ENCODE measurements at places on chromosomes 13 and 19.

DNA sequence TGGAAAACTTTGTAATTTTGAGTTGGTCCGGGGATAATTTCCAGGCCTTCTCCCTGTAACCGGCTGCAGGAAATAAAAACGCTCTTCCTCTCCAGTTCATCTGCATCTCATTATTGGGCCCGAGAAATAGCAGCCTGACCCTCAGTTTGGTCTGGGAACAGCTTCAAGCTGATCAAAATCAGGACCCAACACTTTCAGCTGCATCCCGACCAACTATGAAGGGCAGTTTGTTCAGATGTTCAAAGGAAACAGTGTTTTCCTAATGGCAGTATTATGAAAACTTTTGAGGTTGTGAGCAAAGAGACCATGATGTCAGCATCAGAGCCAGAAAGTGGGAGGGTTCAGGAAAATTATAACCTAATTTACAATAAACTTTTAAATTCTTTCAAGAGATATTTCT is 35.7 kb downstream of the STK24 start:
- no peak for DNase-seq

DNA sequence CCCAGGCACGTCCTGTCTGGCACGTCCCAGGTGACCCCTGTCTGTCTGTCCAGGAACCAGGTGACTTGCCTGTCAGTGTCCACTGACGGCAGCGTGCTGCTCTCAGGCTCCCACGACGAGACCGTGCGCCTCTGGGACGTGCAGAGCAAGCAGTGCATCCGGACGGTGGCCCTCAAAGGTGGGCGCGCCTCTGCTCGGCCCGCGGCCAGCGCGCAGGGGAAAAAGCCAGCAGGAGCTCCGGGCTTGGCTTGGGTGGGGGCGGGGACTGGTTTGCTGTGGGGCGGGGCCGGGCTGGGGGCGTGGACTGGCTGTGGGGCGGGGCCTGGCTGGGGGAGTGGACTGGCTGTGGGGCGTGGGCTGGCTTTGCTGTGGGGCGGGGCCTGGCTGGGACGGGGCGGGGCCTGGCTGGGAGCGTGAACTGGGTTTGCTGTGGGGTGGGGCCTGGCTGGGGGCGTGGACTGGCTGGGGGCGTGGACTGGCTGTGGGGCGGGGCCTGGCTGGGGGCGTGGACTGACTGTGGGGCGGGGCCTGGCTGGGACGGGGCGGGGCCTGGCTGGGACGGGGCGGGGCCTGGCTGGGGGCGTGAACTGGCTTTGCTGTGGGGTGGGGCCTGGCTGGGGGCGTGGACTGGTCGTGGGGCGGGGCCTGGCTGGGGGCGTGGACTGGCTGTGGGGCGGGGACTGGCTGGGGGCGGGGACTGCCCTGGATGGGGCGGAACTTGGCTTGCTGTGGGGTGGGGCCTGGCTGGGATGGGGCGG is 7.2 kb downstream of the WDR18 start:
- no peak for DNase-seq

DNA sequence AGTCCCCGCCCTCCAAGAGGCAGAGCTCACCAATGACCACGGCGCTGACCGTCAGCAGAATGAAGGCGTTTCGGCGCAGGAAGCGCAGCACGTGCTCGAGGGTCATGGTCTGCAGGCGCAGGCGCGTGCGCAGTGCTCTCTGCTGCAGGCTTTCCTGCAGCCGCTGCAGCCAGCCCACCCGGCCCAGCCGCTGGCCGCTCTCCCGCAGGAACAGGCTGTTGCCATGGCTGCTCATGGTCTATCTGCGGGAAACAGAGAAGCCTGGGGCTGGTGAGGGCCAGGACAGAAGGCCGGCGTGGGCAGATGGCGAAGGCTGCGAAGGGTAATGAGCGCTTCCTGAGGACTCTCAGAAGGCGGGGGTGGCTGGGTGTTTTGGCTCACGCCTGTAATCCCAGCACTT is 7.0 kb downstream of the SLC1A6 start:
- DNase-seq = no peak

DNA sequence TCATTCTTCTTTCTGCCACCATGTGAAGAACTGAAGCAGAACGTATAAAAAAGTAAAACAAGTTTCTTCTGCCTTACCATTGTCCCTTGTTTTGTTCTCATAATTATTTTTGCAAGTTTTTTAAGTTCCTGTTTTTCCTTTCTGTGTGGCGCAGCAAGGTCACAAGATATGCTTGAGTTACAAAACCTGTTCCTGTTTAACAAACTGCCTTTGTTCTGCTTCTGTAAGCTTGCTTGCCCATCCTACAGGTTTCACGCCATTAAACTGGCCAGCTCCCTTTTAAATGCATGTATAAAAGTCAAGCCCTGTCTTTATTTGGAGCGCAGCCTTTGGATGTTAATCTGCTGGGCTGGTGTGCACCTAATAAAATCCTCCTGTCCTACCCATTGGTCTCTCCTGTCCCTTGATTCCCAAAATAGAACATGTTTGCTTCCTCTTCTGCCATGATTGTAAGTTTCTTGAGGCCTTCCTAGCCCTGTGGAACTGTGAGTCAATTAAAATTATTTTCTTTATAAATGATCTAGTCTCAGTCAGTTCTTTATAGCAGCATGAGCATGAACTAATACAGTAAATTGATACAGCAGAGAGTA is 1115.4 kb downstream of the SLITRK1 start:
- no peak for DNase-seq

GRCh38 chr13:36712770-36713169 is 39.0 kb downstream of the SERTM1 start:
- DNase-seq = no peak

DNA sequence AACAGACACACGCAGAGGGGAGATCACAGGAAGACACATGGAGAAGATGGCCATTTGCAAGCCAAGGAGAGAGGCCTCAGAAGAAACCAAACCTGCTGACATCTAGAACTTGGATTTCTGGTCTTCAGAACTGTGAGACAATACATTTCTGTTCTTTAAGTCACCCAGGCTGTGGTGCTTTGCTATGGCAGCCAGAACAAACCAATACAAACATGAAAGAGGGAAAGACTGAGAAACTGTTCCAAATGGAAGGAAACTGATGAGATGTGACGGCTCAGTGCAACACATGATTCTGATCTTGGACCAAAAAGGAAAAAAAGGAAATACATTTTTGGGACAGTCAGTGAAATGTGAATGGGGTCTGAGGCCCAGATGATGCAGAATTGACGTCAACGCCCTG is 30.2 kb upstream of the SACS start:
- no peak for DNase-seq

GRCh38 chr13:36553491-36553890 is 120.3 kb upstream of the SERTM1 start:
- no peak for DNase-seq
